RKO (cell line): ENCODE measurements at places on chromosomes 1 and 21.
A peak's percentile ranks its signal among the peaks of the same experiment; 100 is the strongest.

- no peak for DNase-seq
These were observed 393.2 kb downstream of the COL11A1 start for GRCh38 chr1:102715150-102715549.

GRCh38 chr1:168223681-168224540 lies 1.9 kb upstream of the SFT2D2 start:
- DNase-seq = no peak

DNA sequence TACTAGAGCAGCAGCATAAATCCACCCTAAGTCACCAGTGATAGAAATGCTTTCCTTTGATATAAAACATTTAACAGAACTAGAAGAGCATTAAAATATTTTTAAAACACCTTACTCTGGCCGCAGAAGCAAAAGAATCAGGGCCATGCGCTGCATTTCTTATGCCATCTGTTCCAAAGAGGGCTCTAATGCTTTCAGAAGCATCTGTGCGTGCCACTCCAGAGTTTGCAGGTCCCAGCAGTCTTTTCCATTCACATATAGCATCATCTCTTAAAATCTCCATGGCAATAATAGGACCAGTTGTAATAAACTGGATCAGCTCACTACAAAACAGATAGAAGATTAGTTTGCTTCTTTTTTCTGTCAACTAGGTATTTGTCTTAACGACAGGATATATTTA lies 69.2 kb downstream of the NME7 start:
- no peak for DNase-seq

DNA sequence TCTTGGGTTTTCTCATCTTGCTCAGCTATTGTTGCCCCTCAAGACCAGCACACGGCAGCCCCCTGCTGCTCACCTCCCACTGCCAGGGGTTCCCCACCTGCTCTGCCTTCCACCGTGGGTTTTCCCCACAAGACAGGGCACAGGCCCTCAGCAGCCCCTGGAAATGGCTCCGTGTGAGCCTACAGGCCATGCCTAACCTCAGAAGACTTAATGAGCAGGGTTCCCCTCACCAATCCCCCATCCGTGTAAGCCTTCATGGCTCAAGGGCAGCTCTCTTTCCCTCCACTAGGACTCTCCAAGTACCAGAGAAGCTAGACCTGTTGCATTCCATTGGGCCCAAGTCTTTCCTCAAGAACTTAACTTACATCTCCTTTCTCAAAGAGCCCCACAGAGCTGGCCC lies 18.4 kb upstream of the RCAN3 start:
- DNase-seq = no peak

- no peak for DNase-seq
These were observed 173.7 kb upstream of the C1orf105 start for GRCh38 chr1:172246521-172247390.

DNA sequence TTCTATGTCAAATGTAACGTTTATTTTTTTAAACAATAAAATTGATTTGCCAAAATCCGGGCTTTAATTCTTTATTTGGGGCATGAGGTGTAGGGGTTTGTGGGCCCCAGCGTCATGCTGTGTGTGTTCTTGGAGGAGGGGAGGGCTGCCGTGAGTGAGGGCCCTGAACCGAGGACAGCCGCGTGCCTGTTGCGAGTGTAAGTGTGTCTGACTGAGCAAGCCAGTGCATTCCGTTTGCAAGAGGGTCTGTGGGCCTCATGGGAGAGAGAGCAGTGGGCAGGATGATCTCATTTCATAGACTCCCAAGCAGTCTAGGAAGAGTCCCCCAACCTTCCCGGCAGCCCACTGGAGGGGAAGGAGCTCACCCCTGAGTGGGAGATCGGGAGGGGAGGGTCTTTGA lies 21.4 kb upstream of the SPSB1 start:
- DNase-seq = no peak

DNA sequence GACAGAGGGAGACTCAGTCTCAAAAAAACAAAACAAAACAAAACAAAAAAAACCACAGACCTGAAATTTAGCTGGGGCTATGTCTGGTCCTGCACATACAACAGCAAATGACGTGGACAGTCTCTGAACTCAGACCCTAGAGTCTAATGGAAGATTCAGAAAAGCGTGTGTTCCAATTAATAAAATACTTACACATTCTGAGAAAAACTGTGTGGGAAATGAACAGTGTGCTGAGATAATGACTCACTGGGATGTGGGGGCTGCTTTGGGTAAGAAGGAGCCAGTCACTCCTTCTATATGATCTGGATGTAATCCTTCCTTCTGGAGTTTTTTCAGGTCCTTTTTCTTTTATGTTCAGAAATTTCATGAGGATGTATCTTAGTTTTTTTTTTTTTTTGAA lies 29.4 kb downstream of the CLDN14 start:
- DNase-seq = no peak

DNA sequence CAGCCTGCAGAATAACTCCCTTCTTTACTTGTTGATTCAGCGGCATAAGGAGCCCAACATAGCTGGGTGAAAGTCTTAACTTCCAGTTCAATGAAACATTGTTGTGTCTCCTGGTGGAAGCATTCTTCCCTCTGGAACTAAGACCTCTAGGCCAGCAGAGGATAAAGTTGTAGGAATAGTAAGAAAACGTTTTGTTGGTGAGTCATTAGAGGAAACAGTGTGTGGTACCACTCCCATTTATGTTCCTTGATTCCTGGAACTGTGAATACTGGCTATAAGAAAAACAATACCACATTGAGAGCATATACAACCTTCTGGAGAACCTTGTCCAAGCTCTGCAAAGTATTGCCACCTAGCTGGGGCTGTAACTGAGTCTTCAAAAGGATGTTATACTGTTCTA lies 737.4 kb upstream of the ZP4 start:
- no peak for DNase-seq

- DNase-seq = no peak
These were observed 1.2 kb upstream of the HMCN1 start for GRCh38 chr1:185732951-185733350.

GRCh38 chr1:223631473-223631872 lies 34.0 kb downstream of the CAPN8 start:
- DNase-seq = peak; percentile 13

DNA sequence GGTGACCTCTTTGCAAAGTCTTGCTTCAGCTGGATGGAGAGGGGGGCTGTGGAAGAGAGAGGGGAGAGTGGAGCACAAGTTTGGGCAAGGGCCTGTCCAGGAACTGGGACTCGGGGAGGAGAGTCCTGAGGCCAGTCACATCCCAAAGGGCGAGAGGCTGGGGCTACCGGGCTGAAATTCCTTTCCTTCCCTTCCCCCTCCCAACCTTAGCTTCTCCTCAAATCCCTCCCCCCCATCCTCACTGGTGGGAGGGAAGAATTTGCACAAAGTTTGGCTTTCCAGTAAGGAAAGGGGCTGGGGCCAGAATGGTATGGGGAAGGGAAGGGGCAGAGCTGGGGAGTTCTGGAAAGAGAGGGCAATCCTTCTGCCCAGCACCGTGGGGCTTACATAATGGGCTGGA lies 854 bp downstream of the CNTN2 start:
- DNase-seq = no peak

DNA sequence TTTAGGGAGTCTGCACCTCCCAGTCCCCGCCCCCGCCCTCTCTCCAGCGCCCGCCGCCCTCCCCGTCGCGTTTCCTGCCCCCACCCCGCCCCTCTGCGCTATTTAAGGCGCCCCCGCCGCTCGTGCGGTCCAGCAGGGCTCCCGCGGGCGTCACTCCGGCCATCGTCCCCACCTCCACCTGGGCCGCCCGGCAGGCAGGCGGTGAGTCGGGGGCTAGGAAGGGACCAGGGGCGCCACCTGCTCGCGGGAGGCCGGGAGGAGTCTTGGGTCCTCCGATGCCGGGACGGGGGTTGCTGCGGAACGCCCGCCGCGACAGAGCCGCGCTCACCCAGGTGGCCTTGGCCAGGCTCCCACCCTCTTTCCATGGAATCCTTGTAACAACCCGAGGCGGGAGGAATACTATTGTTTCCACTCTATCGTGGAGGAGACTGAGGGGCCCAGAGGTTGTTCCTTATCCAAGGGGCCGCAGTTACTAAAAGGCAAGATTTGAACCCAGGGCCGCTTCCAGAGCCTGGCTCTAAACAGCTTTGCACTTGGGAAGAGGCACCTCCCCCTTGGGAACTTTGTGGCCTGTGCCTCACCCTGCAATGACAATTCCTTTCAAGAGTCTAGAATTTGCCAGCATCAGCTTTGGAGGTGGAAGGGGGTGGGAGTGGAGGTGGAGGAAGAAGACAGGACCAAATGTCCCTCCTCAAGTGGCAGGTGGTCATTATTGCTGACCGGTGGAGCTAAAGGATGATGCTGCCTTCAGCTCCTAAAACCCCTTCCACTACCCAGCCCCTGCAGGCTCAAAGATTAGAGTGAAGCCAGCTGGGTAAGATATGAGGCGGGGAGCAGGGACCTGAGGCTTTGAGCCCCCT lies at the start of gene GJA4:
Gene GJA4, plus strand, starts transcription at position 132 of the 860 bp plus-strand sequence. CDS start 1,215 bp downstream, outside the sequence.
- no peak for DNase-seq

- DNase-seq = no peak
These were observed 12.4 kb upstream of the F3 start for GRCh38 chr1:94553931-94554330.

DNA sequence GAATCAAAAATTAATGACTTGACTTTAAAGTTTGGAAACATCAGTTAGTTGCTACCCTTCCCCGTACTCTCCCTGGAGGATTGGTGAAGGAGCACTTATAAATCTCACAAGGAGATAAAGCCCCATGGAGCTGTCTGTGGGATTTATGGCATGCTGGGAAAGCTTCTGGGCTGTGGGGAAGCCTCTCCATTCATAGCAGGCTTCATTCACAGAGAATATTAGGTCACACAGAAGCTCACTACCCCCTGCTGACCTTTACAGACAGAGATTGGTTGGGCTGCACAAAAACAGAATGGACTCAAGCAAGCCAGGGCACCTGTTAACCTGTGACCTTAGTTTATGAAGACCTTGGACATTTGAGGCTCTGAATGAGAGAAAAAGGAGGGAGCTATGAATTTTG lies 32.1 kb downstream of the RGL1 start:
- no peak for DNase-seq
